ENCODE measurements at places on chromosomes 6 and 20.

- no peak for DNase-seq
These were observed 627 bp upstream of the LY6G6C start for GRCh38 chr6:31722173-31722572.

DNA sequence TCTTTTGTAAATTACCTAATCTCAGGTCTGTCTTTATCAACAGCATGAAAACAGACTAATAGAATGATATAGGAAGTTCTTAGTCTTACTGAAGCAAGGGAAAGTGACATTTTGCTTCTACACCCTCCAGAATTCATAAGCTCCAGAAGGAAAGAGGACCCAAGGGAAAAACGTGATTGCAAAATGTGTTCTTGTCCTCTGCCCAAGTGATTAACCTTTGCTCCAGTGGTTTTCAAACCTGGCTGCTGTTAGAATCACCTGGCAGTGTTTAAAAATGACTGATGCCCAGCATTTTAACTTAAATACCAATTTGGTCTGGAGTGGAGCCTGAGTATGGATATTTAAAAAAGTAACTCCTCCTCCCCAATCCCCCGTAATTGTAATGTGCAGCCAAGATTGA is 191.4 kb downstream of the SLC16A10 start:
- DNase-seq, result no peak

- DNase-seq, result no peak
These were observed 271.7 kb upstream of the CHD6 start for GRCh38 chr20:41889844-41890224.

DNA sequence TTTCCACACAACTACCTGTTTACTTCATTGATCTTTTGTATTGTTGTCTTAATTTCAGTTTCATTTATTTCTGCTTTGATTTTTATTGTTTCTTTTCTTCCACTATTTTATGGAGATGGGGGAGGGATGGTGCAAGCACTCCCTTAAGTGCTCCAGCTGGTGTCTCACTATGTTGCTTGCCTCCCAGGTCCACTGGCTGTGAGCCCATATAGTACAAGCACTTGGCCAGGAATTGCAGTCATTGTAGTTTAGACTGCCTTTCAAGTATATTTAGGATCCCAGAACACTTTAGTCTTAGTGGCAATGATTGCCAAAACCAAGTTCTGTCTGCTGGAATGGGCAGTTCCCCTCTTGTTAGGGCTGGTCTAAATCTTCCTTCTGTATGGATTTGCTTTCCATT is 34.9 kb upstream of the MAN1A1 start:
- DNase-seq, result peak; percentile 21

- no peak for DNase-seq
These were observed 15.4 kb downstream of the PEDS1 start for GRCh38 chr20:50138120-50138478.

DNA sequence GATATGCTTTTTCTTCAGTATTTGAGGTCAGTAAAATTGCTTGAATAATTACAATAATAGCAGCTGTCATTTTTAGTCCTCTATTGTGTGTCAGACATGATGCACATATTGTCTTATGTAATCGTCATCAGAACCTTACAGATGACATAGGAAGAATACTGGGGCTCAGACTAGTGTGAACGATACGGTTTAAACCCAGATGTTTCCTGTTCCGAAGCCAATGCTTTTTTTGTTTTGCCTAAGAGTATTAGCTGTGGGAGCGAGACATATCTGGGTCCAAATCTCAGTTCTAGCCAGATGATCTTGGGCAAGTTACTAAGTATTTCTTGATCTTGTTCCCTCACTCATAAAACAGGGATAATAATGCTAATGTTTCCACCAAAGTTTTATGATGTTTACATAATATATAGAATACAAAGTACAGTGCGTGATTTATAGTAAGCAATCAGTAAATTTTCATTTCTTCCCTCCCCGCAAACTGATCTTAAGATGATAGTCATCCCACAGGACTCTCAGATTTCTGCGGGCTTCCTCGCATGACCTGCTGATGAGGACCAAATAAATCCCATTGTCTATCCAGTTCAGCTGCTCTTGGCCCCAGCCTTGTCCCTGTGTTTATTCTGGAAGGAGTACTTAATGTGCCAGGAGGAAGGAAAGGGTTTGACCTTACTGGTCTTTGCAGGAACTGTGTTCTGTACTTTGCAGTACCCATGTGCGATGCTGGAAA is 98.2 kb downstream of the CAP2 start:
- peak; percentile 31 for DNase-seq

- DNase-seq, result peak; percentile 51
These were observed 164.3 kb upstream of the OGFRL1 start for GRCh38 chr6:71124340-71124739.

- DNase-seq, result no peak
These were observed 523.0 kb upstream of the FLRT3 start for GRCh38 chr20:14860410-14860814.

- no peak for DNase-seq
These were observed 8.5 kb upstream of the TUBB2A start for GRCh38 chr6:3165631-3166534.

- DNase-seq, result no peak
These were observed 204.0 kb upstream of the MYLIP start for GRCh38 chr6:15924893-15925292.

DNA sequence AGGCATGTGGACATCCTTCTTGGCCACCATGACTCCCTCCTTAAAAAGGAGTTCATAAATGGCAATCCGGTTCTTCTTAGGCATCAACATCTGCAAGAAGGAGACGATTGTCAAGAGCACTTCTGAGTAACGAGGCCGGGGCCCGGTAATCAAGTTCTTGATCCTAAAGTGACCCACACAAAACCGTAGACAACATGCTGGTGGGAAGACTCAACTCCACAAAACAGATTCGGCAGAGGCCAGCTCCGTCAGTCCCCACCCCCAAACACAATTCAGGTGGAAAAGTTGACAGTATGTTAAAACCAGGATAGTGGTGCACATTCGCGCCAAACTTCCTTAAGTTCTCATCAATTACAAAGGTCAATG is 754 bp downstream of the RPS10 start:
- DNase-seq, result no peak

- DNase-seq, result no peak
These were observed 1.3 kb downstream of the DSTN start for GRCh38 chr20:17571153-17571527.

GRCh38 chr6:38316099-38316868 is 323.4 kb downstream of the BTBD9 start:
- no peak for DNase-seq

- no peak for DNase-seq
These were observed 9.0 kb downstream of the EEF1A1 start for GRCh38 chr6:73511796-73512195.

- no peak for DNase-seq
These were observed 134.3 kb downstream of the ISM1 start for GRCh38 chr20:13355411-13355810.

DNA sequence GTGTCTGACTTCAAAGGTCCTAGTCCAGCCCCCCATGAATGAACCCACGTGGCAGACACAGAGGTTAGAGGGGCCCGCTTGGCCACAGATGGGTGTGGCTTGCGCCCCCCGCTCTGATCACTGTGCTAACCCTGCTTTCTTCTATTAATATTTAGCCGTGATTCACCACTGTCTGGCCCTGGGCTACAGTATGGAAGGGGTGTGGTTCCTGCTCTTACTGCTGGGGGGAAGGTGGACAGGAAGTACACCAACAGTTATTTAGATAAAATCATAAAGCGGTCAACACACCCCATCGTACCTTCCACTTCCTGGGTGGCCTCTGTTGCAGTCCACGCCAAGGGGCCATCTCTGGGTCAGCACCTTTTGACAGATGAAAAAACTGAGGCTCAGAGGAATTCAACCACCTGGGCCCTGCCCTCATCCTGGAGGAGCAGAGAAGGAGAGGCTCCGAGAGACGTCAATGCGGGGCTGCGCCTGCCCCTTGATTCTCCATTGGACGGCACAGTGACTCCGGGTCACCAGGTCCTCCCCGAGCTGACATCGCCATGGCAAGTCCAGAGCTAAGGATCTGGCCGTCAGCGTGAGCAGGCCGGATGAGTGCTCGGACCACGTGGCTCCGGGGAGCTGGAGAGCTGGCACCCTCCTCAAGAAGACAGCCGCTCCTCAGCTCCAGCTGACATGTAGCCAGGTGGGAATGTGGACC is 206.3 kb downstream of the PREX1 start:
- DNase-seq, result no peak

DNA sequence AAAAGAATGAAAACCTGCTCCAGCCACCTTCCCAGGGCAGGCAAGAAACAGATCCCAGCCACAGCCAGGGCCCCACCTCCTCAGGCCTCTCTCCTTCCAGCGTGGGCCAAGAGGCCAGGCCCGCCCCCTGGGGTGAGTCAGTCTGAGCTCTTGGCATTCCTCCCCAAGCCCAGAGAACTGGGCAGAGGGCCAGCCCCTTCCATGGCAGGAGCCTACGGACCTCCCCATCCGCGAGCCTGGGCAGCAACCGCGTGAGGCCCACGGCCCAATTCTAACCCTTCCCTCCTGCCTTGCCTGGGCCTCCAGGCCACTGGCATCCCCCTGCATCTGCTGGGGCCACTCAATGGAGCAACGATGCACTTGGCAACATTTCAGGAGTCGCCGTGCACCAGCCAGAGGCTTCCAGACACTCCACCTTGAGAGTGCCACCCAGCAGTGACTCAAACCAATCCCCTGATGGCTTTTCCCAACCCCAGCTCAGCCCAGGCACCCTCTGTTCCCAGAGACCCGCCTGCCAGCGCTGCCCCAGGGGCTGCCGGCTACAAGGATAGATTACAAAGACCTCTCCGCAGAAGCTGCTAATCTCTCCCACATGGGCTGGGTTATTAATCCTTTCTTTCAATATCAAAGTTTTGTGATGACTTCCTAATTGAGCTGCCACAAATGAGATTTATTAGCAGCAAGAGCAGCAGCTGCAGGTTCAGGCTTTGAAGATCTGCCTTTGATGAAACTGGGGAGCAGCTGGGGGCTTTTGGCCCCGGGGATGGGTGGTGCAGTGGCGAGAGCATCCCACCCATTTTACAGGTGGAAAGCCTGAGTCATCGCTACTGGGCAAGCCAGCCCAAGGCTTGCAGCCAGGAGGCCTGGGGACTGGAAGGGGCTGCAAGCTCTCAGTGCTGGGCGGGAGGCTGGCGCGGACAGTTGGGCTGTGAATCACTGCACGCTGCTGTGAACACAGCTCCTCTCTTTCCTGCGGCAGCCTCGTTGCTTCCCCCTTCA is 85.7 kb downstream of the NFATC2 start:
- DNase-seq, result peak; percentile 95

DNA sequence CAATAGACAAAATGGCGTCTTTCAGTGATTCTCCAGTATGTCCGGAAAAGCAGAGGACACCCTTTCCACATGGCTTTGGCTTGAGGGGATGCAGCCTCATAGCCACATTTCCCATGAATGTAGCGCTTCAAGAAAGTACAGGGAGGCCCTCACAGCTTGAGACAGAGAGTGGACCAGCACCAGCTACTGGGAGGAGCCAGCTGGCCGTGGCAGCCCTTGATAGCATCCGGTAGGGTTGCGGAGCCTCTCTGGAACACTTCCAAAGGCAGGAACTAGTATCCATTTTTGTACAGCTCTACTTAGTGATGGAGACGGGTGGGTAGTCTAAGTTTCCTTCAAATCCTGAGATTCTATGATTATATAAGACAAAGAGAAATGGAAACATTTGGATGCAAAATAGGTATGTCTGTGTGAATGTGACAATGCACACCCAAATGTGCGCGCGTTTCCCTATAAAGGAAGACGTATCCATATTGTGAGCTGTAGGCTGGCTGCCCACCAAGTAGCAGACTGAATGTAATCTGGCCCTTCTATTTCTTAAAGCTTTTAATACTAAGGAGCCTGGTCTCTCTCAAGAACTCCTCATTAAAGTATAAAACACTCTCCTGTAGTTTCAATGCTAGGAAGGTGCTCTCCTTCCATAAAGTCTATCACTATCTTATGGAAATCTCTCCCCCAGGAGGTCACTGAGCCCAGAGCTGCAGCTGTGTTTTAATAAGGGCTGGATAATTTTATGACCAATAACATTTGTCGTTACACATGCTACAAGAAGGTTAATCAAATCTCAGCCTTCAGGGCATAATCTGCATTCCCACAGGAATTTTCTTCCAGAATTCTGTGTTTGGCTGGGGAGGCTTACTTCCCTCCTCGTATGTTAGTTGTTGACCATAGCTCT is 74.0 kb downstream of the SOBP start:
- no peak for DNase-seq

DNA sequence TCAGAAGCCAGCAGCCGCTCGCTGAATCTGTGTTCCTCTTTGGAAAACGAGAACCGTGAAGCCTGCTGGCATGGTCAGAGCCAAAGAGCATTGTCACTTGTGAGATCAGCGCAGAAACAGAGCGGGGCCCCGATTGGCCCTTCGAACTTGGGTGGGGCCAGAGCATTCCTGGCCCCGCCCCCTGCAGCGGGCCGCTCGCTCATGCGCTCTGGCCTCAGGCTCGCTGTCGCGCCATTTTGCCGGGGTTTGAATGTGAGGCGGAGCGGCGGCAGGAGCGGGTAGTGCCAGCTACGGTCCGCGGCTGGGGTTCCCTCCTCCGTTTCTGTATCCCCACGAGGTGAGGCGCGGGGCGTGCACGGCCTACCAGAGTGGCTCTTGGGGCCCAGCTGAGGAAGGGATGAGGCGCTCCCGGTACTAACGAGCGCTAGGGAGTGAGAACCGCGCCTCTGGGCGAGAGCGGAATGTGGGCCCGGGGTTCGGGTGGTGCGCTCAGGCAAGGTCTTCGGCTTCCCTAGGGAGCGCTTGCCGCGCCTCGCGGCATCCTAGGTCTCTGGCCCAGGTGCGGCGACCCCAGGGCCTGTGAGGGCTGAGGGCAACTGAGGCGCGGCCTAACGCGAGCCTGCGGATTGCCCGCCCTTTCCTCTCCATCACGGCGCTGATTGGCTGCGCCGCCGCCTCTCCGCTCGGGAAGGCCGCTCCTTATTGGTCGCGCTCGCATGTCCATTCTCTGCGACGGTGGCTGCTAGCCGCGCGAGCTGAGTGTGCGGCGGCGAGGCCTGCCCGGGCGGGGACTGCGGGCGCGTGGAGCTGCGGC is at the start of gene CSE1L:
Gene CSE1L (plus strand): TSS at position 226 of the 814 bp plus-strand sequence. CDS start 12,152 bp downstream, outside the sequence.
- DNase-seq, result peak; percentile 80

GRCh38 chr6:71420095-71420692 is 131.6 kb downstream of the OGFRL1 start:
- no peak for DNase-seq

- no peak for DNase-seq
These were observed 127.0 kb downstream of the PHACTR3 start for GRCh38 chr20:59731376-59731775.

DNA sequence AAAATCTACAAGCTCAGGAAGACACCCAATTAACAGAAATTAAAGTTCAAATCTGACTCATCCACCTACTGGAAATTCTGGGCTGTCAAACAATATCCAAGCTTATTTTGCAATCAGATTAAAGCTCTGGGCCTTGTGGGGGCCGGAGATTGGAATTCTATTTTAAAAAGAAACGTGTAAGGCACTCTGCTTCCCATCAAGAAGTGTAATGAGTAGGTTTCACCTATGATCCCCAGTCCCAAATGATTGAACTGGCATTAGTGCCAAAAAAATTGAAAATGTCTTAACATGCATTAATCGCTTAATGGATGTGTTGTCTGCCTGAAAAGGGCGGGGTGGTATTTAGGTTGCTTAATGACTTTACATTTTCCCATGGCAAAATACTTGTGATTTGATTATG is 542.4 kb upstream of the BTBD3 start:
- DNase-seq, result no peak

GRCh38 chr20:51418137-51418529 is 124.4 kb downstream of the NFATC2 start:
- no peak for DNase-seq

Measured in skeletal muscle cell (primary cell).